Mucosa of descending colon (tissue), 3 donors: ENCODE measurements at places on chromosomes 3 and 15.
A peak's percentile ranks its signal among the peaks of the same experiment; 100 is the strongest.

DNA sequence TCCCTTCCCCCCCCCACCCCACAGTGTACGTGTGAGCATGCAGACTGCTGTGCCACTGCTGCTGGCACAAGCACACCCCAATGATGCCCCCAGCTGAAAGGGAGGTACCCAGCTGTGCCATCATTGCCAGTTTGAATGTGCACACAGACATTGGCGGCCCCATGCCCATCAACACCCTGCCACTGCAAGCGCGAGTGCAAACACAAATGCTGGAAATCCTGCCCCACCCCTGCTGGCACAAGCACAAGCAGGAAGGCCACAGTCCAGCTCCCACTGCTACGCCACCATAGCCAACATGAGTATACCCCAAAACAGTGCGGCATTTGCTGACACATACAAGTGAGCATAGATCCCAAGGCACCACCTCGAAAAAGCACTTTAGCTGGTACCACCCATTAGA is 222.9 kb downstream of the SCAPER start:
- no peak for DNase-seq

DNA sequence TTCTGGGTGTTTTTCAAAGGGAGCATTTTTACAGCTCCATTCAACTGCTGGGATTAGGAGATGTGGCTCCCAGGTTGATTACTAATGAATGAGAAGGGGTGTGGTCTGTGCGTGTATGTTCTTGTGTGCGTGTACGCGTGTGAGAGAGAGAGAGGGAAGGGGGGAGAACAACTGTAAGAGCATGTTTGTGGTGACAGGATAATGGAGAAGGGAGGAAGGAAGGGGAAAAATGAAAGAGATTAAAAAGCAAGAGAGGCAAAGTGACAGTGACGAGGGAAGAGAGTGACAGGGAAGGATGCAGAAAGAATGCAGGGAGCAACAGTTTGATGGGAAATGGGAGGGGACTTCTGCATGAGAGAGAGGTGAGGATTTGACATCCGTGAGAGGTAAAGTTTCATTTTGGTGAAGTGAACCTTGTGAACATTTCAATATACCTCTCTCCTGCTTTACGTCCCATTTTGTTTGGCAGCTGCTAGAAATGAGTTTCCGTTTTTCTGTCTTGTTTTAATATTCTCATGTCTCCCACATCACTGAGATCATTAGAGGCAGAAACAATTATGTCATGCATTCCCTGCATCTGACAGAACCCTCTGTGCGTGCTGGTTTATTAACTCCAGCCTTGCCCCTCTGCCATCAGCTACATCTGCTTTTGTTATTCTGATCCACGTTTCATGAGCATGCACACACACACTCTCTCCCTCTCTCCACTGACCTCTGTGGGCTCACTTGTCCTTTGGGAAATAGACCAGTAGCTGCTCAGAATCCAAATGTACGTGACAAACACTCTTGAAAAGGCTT is 161.6 kb downstream of the GAP43 start:
- no peak for DNase-seq

GRCh38 chr3:54053882-54054281 is 68.5 kb upstream of the CACNA2D3 start:
- DNase-seq = no peak

GRCh38 chr3:165196577-165197480 is 645 bp upstream of the SLITRK3 start:
- DNase-seq = no peak

- DNase-seq = no peak
Measured at GRCh38 chr15:65916664-65917406, 47.5 kb downstream of the RAB11A start.

DNA sequence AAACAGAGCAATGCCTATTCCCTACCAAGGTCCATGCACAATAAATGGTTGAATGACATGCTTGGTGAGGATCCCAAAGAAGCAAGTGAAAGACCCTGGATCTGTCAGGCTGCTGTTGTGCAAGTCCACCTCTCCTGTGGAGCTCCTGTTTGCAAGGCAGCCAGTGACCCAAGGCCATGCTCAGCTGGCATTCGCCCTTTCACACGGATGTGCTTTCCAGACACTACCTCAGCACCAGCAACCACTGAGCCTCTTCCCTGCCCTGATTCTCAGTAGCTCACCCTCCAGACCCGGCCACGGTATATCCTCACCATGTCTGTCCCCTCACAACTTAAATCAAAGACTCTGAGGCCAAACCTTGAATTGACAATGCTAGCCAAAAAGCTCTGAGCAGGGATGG is 23.3 kb downstream of the WWTR1 start:
- DNase-seq = no peak

DNA sequence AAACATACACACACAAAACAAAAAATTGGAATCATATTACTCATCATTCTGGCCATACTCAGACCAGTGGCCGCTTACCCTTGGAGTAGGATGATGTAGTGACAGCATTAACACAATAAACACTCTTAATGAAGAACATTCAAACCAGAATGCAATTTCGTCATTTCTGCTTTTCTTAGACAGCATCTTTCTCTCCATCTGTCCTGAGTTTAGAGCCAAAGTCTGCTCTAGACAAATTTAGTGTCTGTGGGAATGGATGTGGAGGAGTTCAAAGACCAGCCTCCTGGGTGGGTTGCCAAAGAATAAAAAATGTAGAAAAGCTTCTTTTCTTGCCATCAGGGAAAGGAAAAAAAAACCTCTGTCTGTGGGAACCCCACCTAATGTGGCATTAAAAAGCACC is 212.4 kb upstream of the POU1F1 start:
- DNase-seq = no peak

- no peak for DNase-seq
Measured at GRCh38 chr3:191066669-191067068, 132.4 kb upstream of the OSTN start.

DNA sequence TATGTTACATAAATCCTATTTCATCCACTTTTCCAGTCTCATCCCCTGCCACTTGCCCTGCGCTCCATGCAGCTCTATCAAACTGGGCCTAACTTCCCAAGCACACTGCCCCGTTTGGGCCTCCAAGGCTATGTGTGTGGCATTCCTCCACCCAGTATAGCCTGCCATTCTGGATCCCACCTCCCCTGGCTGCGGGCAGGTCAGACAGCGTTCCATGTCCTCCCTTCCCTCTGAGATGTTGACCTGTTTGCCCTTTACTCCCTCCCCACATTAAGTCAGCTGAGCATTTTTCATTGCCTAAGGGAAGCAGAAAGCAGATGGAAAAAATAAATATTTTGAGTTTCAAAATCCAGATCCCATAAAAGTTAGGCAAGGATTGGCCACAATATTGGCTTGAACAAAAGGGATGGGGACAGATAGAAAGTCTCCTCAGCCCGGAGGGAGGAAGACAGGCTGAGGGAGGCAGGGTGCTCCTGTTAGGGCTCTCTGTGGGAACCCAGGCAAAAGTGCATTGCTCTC is 73.3 kb downstream of the CYP19A1 start:
- no peak for DNase-seq

GRCh38 chr15:57527382-57528091 is 64.2 kb upstream of the MYZAP start:
- DNase-seq = no peak

DNA sequence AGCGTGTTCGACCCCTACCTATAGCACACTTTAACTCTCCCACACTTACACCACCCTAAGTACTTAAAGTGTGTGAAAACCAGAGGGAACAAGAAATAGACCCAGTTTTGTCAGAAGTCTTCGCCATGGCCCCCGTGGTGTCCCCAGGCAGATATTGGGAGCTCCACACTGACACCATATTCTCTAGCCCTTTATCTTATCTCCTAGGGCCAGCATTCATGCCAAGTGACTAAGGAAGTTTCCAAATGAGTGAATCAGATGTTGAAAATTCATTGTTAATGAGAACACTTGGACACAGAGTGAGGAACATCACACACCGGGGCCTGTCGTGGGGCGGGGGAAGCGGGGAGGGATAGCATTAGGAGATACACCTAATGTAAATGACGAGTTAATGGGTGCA is 31.8 kb downstream of the P3H2 start:
- DNase-seq = no peak

DNA sequence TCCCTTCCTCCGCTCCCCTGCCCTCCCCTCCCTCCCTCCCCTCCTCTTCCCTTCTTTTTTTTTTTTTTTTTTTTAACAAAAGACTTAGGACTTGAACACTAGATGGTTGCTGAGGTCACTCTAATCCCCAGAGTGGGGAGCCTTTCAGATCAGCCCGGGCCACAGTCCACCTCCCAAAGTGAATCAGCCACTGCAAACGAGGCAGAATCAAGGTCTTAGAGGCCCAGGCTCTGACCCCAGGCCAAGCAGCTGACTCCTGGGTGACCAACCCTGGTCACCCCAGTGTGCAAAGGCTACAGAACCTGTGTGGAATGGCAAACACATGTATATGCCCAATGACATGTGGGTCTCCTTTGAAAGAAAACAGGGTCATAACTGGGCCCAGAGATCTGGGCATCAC is 18.3 kb upstream of the EHD4 start:
- no peak for DNase-seq

DNA sequence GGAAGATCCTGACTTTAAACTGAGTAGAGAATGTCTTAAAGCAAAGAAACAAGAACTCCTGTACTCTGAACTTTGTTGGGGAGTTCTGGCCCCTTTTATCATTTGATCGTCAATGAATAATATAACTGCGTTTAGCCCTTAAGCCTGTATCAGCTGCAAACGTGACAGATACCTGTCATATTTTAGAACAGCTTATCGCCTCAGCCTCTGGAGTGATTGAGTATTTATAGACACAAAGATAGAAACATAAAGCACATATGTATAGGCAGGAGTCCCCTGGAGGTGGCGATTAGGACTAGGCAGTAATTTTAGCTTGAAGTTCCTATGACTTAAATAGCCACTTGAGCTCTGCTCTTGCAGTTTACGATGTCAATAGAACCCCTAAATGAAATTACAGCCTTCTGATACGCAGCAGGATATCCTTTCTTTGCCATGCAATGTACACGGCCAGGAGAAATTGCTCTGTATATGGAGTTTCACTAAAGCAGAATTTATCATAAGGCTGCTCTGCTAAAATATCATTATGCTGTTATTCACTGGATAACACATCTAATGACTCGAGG is 321.8 kb downstream of the TIGIT start:
- no peak for DNase-seq

DNA sequence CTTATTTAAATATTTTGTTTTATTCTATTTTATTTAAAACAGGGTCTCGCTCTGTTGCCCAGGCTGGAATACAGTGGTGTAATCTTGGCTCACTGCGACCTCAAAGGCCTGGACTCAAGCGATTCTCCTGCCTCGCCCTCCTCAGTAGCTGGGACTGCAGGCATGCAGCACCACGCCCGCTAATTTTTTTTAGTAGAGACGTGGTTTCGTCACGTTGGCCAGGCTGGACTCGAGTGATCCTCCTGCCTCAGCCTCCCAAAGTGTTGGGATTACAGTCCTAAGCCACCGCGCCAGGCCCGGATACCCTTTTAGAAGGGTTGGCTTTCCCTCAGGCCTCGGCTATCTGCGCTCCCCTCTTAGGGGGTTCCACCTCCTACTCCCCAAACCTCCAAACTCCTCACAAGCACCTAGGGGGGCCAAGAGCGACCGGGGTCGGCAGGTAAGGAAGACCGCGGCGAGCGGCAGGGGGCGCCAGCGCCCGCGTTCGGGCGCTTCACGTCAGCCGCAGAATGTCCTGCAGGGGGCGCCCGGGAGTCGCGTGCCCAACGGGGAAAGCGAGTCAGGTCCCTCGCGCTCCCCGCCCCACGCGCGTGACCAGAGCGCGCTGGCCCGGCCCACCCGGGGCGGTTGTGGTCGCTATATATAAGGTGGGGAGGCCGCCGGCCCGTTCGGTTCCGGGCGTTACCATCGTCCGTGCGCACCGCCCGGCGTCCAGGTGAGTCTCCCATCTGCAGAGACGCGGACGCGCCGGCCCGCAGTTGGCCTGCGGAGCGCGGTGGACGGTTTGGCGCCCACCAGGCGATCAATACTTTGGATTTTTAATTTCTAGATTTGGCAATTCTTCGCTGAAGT is 51.8 kb upstream of the GATM start:
- peak; percentile 92 for DNase-seq

GRCh38 chr15:99906793-99907192 is 173.6 kb upstream of the LYSMD4 start:
- no peak for DNase-seq

- no peak for DNase-seq
Measured at GRCh38 chr3:72223116-72223515, 438.2 kb upstream of the PROK2 start.
